ENCODE measurements at places on chromosomes 4 and X. TPM values are rescaled to one million over a fixed set of nuclear protein-coding genes. Genes with fewer than 3 reads are reported as not detected.

GRCh38 chrX:72271091-72271788 lies 5.8 kb downstream of the RPS4X start:
- no peak for DNase-seq
- no peak overlapping the region for H3K27ac ChIP-seq
- H3K4me3 ChIP-seq = peak overlapping the region; percentile 71
- H3K4me1 ChIP-seq = peaks cover 47% of the 10 kb centered on the region
- H3K27me3 ChIP-seq = no peaks in the 10 kb centered on the region

The DDIT4L gene
- 0.14 TPM for total RNA-seq

GRCh38 chr4:113116414-113117357 lies 67.2 kb downstream of the ANK2 start:
- H3K27ac ChIP-seq = no peak overlapping the region
- H3K27me3 ChIP-seq = no peaks in the 10 kb centered on the region
- H3K36me3 ChIP-seq = no peaks in the 10 kb centered on the region
- H3K4me1 ChIP-seq = peaks cover 37% of the 10 kb centered on the region

The ANOS1 gene
- total RNA-seq = 18.8 TPM

- peaks cover 2% of the 10 kb centered on the region for H3K27me3 ChIP-seq
- DNase-seq = no peak
- H3K4me1 ChIP-seq = peaks cover 26% of the 10 kb centered on the region
- H3K36me3 ChIP-seq = peaks cover 2% of the 10 kb centered on the region
Measured at GRCh38 chrX:68829582-68830418, 979 bp downstream of the EFNB1 start.

The KLF8 gene
- 2.2 TPM for total RNA-seq

GRCh38 chrX:86910602-86911311 lies 606.8 kb upstream of the KLHL4 start:
- H3K27me3 ChIP-seq = no peaks in the 10 kb centered on the region
- no peak for DNase-seq
- no peak overlapping the region for H3K27ac ChIP-seq
- no peaks in the 10 kb centered on the region for H3K36me3 ChIP-seq

GRCh38 chrX:53969540-53969939 lies 74.7 kb downstream of the PHF8 start:
- H3K27me3 ChIP-seq = no peaks in the 10 kb centered on the region
- H3K36me3 ChIP-seq = peaks cover 64% of the 10 kb centered on the region
- no peaks in the 10 kb centered on the region for H3K4me1 ChIP-seq
- H3K27ac ChIP-seq = no peak overlapping the region
- DNase-seq = no peak
- H3K4me3 ChIP-seq = no peak overlapping the region

DNA sequence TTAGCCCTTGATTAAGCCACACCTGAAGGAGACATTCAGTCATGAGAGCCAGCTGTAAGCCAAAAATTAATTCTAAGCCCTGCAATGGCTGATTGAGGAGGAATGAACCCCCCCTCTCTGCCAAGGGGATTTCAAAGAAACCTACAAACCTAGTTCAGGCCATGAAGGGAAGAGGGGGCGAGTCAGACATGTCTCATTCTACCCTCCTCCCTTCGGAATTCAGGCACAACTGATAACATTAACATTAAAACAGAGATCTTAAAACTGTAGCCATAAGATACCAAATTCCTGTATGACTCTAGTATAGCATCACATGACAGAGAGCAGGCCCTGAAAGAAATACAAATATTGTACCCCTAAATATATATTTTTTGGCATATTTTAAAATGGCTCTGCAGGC lies 40.4 kb upstream of the AFAP1 start:
- DNase-seq = no peak
- H3K36me3 ChIP-seq = no peaks in the 10 kb centered on the region
- H3K27ac ChIP-seq = no peak overlapping the region
- H3K4me3 ChIP-seq = no peak overlapping the region

The SUPT20HL2 gene
- not detected for total RNA-seq

- no peaks in the 10 kb centered on the region for H3K27me3 ChIP-seq
- no peak overlapping the region for H3K4me3 ChIP-seq
- no peak overlapping the region for H3K27ac ChIP-seq
- H3K36me3 ChIP-seq = peaks cover 6% of the 10 kb centered on the region
- DNase-seq = no peak
- peaks cover 8% of the 10 kb centered on the region for H3K4me1 ChIP-seq
Measured at GRCh38 chrX:15235001-15235400, 34.9 kb downstream of the ASB9 start.
